Keratinocyte (primary cell): ENCODE measurements at places on chromosomes 1 and 21. TPM values are rescaled to one million over a fixed set of nuclear protein-coding genes. Genes with fewer than 3 reads are reported as not detected.

Gene TUT4
- polyA plus RNA-seq, result 16.5 to 27.5 TPM (median 24.2 TPM) in 3 replicates

Gene TTF2
- polyA plus RNA-seq, result 13.4 to 23.0 TPM (median 15.8 TPM) in 3 replicates

Gene ASCL5
- polyA plus RNA-seq, result not detected in 3 replicates

Gene SLC25A34
- polyA plus RNA-seq, result 0.28 to 0.80 TPM (median 0.46 TPM) in 3 replicates

Gene EPHA8
- 0.25 to 8.2 TPM (median 1.0 TPM) in 3 replicates for polyA plus RNA-seq

Gene EVA1C
- polyA plus RNA-seq, result 6.1 to 15.3 TPM (median 10.8 TPM) in 3 replicates

Gene MIXL1
- not detected in 3 replicates for polyA plus RNA-seq

DNA sequence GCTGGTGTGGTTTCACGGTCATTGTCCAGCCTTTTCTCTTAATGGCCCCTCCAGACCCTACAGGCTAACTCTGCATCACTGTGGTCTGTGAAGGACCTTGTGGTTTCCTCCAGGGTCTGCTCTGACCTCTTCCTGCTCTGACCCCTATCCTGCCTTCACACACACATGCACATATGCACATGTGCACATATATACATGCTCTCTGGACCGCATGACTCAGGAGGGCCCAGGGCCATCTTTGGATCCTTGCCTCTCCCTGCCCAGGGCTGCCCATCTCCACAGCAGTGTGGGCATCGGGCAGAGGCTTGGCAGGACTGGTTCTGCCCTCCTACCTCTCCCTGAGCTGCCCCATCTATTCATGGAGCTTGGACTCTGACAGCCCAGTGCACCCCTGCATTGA lies 510.9 kb downstream of the PTPRU start:
- H3K27ac ChIP-seq, result no peak overlapping the region
- DNase-seq, result no peak
- H3K4me3 ChIP-seq, result no peak overlapping the region
- peaks cover 5% of the 10 kb centered on the region for H3K27me3 ChIP-seq
- no peaks in the 10 kb centered on the region for H3K4me1 ChIP-seq

DNA sequence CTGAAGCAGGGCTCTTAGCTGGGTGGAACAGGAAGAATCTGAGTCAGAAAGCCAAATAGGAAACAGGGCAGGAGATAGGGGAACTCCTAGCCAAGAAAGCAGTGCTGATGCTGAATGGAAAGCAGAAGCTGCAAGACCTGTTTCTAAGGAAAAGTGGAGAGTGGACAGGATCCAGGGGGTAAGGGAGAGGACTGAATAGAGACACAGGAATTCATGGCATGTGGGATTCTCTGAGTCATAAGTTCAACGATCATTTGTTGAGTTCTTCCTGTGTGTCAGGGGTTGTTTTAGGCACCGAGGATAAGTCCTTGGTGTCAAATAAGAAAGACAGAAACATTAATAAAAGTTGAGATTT lies 153.8 kb upstream of the FGGY start:
- H3K27me3 ChIP-seq, result no peaks in the 10 kb centered on the region
- peak; percentile 91 for DNase-seq
- H3K36me3 ChIP-seq, result no peaks in the 10 kb centered on the region
- H3K4me3 ChIP-seq, result no peak overlapping the region
- H3K27ac ChIP-seq, result peak overlapping the region; percentile 86

- H3K36me3 ChIP-seq, result no peaks in the 10 kb centered on the region
- H3K4me3 ChIP-seq, result peak overlapping the region; percentile 36
- no peak for DNase-seq
- H3K27ac ChIP-seq, result peak overlapping the region; percentile 42
- peaks cover 57% of the 10 kb centered on the region for H3K4me1 ChIP-seq
Observed at GRCh38 chr1:23122023-23122748, 46.5 kb downstream of the LUZP1 start.

DNA sequence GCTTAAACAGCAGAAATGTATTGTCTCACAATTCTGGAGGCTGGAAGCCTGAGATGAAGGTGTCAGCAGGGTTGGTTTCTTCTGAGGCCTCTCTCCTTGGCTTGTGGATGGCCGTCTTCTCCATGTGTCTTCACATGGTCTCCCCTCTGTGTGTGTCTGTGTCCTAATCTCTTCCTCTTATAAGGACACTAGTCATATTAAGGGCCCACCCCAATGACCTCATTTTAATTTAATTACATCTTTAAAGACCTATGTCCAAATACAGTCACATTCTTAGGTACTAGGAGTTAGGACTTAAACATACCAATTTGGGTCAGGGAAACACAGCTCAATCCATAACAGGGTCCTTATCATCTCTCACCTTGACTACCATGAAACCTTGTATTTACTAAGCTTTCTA lies 14.8 kb upstream of the OLIG2 start:
- H3K4me1 ChIP-seq, result peaks cover 2% of the 10 kb centered on the region
- DNase-seq, result no peak
- no peak overlapping the region for H3K4me3 ChIP-seq
- no peaks in the 10 kb centered on the region for H3K36me3 ChIP-seq

DNA sequence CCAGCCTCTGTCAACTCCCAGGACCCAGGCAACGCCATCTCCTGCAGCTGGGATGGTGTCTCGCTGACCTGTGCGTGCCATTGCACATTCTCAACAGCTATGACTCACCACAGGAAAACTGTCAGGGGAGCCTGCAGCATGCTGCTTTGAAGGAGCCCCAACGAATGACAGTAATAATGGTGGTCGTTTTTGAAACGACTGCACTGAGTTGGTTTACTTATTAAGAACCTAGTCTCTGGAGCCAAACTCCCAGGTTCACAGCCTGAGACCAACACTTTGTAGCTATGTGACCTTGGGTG lies 21.6 kb downstream of the TCEA3 start:
- peak overlapping the region; percentile 15 for H3K4me3 ChIP-seq
- peak overlapping the region; percentile 80 for H3K27ac ChIP-seq
- peaks cover 30% of the 10 kb centered on the region for H3K4me1 ChIP-seq

DNA sequence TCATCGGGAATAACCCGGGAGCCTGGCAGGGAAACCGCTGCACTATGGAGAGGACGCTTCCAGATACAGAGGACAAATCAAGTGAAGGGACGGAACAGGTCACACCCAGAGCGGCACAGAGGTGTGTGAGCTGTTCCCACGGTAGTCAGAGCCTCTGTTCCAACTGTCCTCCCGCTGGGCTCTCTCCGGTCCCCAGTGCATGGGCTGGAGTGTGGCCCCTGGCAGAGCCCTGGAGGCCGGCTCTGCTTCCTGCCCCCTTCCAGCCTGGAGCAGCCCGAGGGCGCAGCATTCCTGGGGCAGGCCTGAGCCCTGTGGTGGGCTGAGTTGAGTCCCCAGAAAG lies 11.9 kb upstream of the ZBTB21 start:
- no peak for DNase-seq
- H3K27me3 ChIP-seq, result peaks cover 20% of the 10 kb centered on the region
- H3K36me3 ChIP-seq, result no peaks in the 10 kb centered on the region
- H3K27ac ChIP-seq, result no peak overlapping the region
- H3K4me1 ChIP-seq, result peaks cover 16% of the 10 kb centered on the region

DNA sequence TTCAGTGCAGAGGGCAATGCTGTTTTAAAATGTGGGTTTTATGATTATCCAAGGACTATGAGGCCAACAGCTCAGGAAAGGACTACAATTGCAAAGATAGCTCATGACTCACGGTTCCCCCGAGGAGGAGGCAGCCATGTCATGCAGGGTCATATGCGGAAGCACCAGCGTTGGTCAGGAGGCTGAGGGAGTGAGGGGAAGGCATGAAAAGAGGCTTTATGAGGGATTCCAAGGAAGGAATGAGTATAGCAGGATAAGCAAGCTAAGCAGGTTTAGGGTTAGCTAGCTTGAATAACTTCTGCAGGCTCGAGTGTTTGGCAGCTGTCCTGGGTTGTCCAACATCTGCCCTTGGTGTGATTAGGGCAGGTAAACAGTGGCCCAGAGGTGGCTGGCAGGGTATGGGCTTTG lies 495.1 kb downstream of the SETD4 start:
- H3K4me1 ChIP-seq, result no peaks in the 10 kb centered on the region
- no peak overlapping the region for H3K4me3 ChIP-seq
- no peak for DNase-seq

DNA sequence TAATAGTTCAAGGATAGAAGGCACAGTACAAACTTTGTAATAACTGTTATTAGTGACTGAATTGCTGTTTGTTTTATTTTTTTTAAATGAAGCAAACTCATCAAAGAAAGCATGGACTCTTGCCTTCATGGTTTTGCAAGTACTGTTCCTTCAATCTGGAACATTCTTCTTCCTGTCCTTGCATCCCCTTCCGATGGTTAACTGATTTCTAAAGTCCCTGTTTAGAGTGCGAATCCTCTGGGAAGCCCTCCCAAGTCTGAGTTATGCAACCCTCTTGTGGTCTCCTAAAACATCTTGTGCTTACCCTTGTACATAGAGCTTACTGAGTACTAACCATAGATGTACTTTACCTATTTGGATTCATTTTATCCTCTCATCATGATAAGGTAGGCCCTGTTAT lies 52.2 kb upstream of the GCLM start:
- peaks cover 43% of the 10 kb centered on the region for H3K4me1 ChIP-seq
- no peaks in the 10 kb centered on the region for H3K36me3 ChIP-seq
- no peak overlapping the region for H3K4me3 ChIP-seq
- H3K27ac ChIP-seq, result peak overlapping the region; percentile 36
- no peaks in the 10 kb centered on the region for H3K27me3 ChIP-seq

DNA sequence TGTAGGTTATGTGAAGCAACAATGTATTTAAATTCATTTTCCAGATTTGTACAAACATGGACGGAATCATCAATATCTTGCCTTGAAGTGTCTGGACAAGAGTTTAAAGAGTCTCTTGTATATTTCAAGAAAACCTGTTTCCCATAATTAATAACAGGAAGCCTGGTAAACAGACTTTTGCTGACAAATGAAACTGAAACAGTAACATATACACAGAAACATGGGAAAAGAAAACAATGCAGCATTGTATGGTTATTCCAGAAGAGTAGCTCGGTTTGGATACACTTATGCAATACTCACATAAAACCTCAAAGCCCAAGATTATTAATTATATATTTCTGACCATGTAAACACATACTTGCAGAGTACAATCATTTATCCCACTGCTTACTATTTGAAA lies 265.5 kb downstream of the PTPRC start:
- H3K27ac ChIP-seq, result peak overlapping the region; percentile 68
- H3K4me3 ChIP-seq, result no peak overlapping the region
- no peaks in the 10 kb centered on the region for H3K27me3 ChIP-seq
- no peak for DNase-seq

DNA sequence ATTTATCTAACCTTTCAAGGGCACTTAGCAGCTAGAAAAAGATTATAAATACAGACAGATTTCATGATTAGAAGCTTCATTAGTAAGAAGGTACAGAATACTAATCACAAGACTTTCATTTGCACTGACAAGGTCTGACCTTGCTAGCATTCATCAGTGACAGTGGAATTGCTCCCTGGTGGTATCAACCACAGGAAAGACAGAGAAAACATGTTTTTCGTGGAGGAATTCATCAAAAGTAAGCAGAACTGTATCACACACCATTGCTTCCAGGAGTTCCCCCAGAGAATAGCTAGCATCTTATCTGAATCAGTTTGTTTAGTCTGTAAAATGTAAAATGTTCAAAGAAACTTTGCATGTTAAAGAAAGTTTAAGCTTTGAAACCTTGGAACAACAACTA lies 20.6 kb upstream of the CRB1 start:
- H3K36me3 ChIP-seq, result no peaks in the 10 kb centered on the region
- H3K4me1 ChIP-seq, result no peaks in the 10 kb centered on the region
- DNase-seq, result no peak

- no peak for DNase-seq
- H3K4me3 ChIP-seq, result no peak overlapping the region
- no peaks in the 10 kb centered on the region for H3K36me3 ChIP-seq
- no peaks in the 10 kb centered on the region for H3K4me1 ChIP-seq
Observed at GRCh38 chr1:29856340-29857114, 620.2 kb downstream of the PTPRU start.

DNA sequence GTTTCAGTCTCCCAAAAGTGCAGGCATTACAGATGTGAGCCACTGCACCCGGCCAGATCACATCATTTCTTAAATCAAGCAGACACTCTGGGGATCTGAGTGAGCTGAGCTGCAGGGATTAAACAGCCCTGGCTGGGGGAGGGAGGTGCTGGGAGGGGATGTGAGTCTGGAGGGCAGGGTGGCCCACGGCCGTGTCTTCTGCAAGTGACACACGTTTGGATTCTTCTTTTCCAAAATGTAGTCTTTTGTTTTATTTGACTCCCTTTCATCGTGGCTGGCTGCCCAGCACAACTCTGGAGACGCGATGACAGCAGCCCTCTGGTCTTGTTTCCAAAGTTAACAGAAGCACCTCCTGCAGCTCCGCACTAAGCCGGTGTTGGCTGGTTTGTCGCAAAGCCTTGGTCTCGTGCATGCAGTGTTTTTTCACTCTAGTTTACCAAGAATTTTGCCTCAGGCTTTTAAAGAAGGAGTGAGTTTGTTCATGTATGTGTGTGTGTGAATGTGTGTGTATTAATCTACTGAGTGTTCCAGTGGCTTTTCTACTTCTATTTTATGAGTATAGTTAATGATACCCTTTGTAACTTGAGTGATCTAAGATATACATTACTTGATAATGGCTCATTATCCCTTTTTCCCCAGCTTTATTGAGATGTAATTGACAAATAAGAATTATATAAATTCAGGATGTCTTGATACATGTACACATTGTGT lies 2.8 kb upstream of the KRTAP10-5 start:
- H3K27ac ChIP-seq, result no peak overlapping the region
- DNase-seq, result no peak
- H3K4me3 ChIP-seq, result no peak overlapping the region

- no peak for DNase-seq
- no peak overlapping the region for H3K4me3 ChIP-seq
- H3K27me3 ChIP-seq, result no peaks in the 10 kb centered on the region
Observed at GRCh38 chr1:87869567-87869966, 540.9 kb downstream of the LMO4 start.

DNA sequence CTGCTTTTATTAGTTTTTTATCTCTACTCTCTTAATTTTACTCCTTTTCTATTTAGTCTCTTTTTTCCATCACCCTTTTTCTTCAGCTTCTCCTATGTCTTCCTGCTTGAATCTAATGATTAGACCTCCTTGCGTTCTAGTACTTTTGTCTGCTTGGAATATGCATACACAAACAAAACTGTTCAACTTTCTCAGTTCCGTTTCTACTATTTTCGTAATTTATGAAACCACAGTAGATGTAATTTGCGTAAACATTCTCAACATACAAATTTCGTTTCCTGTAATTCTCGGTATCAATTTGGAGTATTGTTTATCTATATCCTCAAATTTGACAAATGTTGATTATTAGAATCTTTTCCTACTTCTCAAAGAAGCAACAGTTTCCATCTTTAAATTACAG lies 772.5 kb downstream of the USP25 start:
- H3K27ac ChIP-seq, result no peak overlapping the region
- no peak for DNase-seq
- no peaks in the 10 kb centered on the region for H3K27me3 ChIP-seq
- H3K4me1 ChIP-seq, result no peaks in the 10 kb centered on the region
- no peaks in the 10 kb centered on the region for H3K36me3 ChIP-seq

GRCh38 chr1:208279826-208280588 lies 35.8 kb upstream of the PLXNA2 start:
- DNase-seq, result no peak
- peaks cover 28% of the 10 kb centered on the region for H3K27me3 ChIP-seq
- H3K4me3 ChIP-seq, result no peak overlapping the region
- H3K27ac ChIP-seq, result no peak overlapping the region
- H3K4me1 ChIP-seq, result no peaks in the 10 kb centered on the region
- no peaks in the 10 kb centered on the region for H3K36me3 ChIP-seq

GRCh38 chr1:215507119-215507518 lies 60.0 kb upstream of the KCTD3 start:
- H3K36me3 ChIP-seq, result no peaks in the 10 kb centered on the region
- H3K4me1 ChIP-seq, result peaks cover 5% of the 10 kb centered on the region
- no peak overlapping the region for H3K4me3 ChIP-seq
- H3K27ac ChIP-seq, result no peak overlapping the region
- DNase-seq, result no peak
- H3K27me3 ChIP-seq, result no peaks in the 10 kb centered on the region
